Keratinocyte (primary cell): ENCODE measurements at places on chromosomes 2 and 18.

GRCh38 chr2:191486584-191487320 lies 191.2 kb upstream of the NABP1 start:
- peak; percentile 66 for DNase-seq

- peak; percentile 63 for DNase-seq
Observed at GRCh38 chr2:215982465-215982875, 30.9 kb downstream of the MREG start.

DNA sequence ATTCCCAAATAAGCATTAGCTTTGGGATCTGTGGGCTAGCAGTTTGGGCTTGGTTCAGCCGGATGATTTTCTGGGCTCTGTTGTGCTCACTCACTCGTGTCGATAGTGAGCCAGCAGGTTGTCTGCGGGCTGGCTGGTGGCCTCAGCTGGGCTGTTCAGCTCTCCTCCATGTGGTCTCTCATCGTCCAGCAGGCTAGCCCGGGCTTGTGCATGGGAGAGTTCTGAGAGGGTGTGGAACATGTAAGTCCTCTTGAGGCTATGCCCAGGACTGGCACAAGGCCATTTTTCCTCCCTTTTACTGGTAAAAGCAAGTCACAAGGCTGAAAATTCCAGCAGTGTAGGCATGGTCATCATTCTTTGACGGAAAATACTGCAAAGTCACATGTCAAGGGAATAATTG lies 38.5 kb downstream of the NTSR2 start:
- no peak for DNase-seq

DNA sequence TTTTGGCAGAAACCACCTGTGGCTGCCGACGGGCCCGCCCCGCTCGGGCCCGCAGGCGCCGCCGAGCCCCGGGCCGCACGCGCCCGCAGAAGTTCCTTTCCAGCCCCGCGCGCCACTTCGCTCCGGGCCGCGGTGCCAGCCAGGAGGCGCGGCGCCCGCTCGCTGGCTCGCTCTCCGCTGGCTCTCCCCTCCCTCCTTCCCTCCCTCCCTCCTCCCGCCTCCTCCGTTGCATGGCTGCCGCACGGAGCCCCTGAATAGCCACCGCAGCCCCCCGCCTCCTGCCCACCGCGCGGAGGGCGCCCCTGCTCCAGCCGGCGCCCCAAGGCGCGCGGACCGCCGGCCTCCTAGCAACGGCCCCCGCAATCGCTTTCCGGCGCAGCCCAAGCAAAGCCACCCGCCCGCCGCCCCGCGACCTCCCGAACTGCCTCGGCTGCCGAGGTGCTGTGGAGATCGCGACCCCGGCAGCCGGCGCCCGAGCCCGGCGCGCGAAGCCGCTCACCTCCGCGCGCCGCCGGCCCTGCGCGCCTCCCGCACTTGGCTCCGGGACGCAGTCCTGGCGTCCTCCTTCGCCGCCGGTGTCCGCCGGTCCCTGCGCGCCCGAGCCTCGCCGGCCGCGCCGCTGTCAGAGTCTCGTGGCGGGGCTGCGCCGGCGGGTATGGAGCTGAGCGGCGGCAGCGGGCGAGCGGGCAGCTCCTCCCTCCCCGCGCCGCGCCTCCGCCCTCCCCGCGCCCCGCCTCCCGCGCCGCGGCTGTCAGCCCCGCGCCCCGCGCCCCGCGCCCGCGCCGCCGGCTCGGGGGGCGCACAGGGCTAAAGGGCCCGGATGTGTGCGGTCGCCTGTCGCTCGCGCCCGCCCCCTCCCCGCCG lies at the start of gene ZBTB7C:
TSS of gene ZBTB7C (minus strand) at position 657 of the 864 bp plus-strand sequence.
- no peak for DNase-seq

GRCh38 chr2:202494300-202495229 lies 118.4 kb downstream of the BMPR2 start:
- DNase-seq, result no peak

DNA sequence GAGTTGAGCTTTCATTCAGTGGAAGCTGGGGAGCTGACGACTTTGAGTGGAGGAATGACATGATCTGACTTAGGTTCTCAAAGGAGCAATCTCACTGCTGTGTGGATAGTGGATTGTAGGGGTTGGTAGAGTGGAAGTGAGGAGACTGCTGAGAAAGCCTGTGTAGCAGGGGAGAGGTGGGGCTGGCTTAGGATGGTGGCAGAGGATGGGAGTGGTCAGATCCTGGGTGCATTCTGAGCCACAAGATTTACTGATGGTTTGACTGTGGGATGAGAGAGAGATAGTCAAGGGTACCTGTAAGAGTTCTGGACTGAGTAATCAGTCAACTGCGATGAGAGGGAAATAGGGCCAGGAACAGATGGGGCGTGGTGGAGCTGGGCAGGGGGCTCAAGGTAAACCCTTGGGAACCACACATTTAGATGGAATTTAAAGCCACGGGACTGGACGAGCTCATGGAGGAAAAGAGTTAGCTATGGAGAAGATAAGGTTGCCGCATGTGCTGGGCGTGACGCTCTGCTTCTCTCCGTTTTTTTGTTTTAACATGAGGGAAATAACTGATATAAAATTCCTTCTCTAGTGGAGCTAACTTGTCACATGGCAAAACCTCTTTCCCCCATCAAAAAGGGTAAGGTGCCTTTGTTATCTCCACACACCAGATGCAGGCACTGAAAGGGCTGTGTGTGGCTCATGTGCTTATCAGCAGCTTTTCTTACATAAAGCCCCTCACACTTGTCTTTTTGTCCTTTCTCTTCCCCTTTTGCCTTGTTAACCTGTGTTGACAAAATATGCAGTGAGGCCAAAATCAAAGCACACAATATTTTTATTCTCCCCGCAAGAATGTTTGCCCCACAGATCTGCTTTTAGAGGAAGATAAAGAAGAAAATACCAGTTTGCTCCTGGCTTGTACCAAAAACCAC lies 379.8 kb downstream of the TSN start:
- no peak for DNase-seq

DNA sequence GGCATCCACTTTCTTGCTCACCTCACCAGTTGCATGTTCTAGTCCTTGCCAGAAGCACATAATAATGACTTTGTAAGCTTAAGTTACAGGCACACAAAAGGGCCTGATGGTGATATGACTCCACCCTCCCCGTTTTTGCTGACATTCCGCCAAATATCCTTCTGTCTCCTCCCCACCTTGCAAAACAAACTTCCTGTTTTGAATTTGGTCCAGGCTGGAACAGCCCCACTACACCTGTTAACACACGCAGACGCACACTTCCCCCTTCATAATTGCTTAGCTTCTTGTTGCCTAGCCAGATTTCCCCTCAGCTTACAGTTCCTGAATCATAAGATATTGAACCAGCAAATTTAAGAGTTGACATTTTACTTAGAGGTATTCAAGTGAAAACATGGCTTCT lies at the start of gene MGAT5:
TSS of gene MGAT5 (plus strand) at position 269 of the 400 bp plus-strand sequence. CDS start 332 bp downstream, outside the sequence.
- DNase-seq, result no peak

DNA sequence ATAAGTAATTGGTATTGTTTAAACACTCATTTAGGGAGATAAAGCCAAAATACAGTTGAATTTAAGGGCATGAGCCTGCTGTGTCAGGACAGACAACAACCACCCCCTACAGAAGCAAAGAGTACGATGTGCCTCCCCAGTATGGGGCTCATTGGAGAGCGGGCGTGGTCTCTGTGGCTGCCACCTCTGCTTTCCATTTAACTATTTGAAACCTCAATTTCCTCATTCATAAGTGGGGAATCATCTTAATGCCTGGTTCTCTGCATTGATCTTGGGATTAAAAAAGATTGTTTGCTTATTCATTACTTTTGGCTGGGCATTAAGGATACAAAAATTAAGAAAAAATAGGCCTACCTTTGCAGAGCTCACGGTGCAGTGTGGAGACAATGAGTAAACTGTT lies 21.4 kb downstream of the KCNS3 start:
- no peak for DNase-seq

DNA sequence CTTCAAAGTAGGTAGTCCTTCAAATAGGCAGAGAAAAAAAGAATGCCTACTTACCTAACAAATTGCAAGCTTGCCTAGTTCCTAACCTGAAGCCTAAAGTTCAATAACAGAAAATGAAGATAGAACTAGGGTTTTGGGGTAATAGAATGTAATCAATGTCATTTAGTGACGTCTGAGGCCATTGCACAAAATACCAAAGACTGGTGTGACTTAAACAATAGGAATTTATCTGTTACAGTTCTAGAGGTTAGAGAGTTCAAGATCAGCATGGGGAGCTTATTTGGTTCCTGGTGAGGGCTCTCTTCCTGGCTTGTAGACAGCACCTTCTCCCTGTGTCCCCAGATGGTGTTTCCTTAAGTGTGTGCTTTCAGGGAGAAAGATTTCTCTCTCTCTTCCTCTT lies 4.7 kb upstream of the NPC1 start:
- DNase-seq, result no peak

DNA sequence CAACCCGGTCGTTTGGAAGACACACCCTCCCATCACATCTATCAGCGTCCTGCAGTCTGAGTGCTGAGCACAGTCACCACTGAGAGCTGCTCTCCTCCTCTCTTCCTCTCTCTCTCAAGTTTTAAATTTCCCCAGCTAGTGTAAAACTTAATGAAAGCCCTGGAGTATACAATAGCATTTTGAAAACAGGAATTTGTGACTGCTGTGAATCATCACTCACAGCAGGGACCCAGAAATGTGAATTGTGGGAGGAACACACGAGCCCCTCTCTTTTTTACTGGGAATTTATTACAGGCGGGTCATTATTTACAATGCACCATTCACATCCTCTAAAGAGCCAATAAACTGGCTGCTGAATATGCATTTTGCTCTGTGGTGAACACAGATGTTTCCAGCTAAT lies 185.0 kb upstream of the SMIM21 start:
- no peak for DNase-seq

GRCh38 chr2:15539999-15540398 lies 21.1 kb downstream of the NBAS start:
- DNase-seq, result no peak

DNA sequence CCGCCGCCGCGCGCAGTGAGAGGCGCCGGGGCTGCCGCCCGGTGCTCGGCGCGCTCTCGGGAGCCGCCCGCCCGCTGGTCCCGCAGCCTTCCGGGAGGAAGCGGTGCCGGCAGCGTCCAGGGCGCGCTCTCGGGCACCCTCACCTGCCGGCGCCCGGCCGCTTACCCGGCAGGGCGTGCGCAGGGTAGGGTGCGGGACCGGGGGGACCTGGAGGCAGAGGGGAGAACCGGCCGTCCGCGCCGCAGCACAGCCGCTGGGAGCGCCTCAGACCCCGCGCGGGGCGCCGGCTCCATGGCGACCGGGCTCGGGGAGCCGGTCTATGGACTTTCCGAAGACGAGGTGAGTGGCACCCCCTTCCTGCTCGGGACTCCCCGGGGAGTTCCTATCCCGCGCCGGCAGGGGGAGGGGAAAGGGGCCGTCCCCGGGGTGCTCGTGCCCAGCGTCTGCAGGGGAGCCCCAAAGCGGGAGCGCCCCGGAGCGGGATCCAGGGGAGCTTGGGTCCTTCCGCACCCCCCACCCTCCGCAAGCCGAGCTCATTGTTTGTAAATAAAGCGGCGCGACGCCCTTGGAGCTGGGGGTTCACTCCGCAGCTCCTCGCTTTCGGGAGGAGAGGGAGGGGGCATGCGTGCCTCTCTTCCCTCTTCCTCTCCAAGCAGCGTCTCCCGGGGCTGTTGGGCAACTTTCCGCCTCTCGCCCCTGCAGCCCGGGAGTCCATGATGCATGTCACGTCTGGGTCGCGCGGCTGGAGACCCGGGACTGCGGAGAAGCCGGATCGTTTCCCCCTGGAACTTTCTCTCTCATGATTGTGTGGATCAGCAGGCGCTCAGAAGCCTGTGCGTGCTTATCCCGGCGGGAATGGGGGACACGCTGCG lies 580 bp downstream of the NEDD4L start:
- DNase-seq, result no peak

- DNase-seq, result no peak
Observed at GRCh38 chr2:60742419-60742818, 13.6 kb upstream of the PAPOLG start.

DNA sequence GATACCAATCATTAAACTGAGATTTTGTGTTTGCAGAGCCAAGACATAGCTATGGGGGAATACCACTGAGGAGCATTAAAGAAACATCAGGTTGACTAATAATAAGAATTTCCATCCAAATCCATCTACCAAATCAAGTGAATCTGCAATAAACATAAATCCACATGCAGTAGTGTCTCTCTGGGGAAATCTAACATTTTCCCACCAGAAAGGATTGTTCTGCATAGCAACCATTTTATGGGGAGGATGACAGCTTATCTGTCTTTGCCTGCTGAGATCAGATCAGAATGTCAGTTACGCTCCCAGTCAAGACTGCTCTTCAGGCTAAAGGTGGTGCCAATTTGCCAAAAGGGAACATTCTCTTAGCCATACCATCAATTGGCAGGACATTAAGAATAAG lies 1098.9 kb upstream of the CHAC2 start:
- no peak for DNase-seq

DNA sequence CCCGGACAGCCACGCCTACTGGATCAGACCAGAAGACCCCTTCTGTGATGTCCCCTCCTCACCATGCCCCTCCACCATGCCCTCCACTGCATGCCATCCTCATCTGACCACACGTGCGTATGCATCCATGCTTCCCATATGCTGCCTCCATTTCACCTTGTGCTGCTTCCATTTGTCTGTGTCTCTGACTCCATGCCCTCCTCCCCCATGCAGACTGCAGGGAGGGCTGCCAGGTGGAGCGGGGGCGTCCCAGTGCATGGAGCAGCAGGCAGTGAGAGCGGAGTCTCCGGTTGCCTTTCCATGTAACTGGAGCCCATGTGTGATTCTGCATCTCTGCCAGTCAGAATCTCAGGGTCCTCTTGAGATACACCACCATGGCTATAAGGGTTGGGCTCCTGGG lies 52.6 kb downstream of the COA5 start:
- DNase-seq, result no peak

DNA sequence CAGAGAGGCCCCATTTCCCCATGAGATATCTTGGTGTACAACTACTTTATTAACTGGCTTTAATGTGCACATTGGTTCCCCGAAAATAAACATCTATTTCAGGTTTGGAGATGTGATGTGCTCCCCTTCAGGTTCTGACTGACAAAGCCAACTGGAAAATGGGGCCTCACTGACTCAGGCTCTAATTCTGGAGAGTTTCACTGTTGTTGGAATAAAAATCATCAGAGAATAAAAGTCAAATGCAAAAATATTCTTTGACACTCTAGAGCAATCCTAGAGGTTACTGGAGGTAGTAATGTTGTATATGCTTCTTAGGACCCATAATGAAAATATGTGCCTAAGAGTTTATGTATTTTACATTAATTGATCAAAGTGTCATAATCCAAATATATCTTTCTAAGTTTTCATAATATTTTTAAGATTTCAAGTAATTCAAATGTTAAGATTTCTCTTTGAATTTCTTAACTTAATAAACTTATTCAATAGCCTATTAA lies 189.9 kb upstream of the COL3A1 start:
- no peak for DNase-seq

DNA sequence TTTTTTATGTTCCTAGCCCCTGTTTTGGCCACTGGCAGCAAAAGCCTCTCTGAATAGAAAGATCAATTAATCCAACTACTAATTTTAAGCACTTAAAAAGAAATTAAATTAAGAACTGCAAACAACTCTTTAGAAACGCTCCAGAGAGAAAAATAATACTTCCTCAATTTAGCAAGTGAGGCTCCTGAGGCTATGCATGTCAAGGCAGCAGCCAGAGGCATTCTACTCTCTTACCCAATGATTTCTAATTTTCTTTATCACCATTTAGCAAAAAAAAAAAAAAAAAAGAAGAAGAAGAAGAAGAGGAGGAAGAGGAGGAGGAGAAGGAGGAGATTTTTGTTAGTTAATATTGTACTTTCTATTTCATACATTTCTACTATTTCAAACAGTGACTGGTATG lies 68.5 kb downstream of the TMEM237 start:
- no peak for DNase-seq
